Osteocyte (in vitro differentiated cells): ENCODE measurements at places on chromosomes 5 and 9. TPM values are rescaled to one million over a fixed set of nuclear protein-coding genes. Genes with fewer than 3 reads are reported as not detected.

- DNase-seq, result no peak
Measured at GRCh38 chr5:135887881-135888614, 7.6 kb downstream of the IL9 start.

DNA sequence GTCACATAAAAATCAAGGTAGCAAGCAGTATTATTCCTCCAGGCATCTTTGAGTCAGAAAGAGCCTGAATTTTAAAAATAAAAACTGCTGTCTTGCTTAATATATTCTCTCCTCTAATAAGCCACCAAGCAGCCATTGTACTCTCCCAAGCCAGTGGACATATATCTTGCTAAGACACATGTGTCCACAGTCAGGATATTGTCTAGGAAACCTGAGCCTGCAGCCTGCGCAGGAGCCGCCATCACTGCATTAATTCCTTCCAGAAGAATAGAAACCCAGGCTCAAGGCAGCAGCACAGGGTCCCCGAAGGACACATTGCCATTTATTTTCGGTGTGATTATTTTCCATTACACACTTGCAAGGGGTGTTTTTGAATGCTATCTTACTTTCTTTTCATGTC, 345.3 kb downstream of the ARHGEF28 start:
- no peak for DNase-seq

DNA sequence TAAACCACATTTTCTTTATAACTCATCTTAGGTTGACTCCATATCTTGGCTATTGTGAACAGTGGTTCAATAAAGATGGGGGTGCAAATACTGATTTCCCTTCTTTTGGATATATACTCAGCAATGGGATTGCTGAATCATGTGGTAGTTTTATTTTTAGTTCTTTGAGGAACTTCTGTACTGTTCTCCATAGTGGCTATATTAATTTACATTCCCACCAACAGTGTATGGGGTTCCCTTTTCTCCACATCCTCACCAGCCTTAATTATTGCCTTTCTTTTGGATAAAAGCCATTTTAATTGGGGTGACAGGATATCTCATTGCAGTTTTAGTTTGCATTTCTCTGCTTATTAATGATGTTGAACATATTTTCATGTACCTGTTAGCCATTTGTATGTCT, 107.7 kb upstream of the EQTN start:
- DNase-seq, result no peak

DNA sequence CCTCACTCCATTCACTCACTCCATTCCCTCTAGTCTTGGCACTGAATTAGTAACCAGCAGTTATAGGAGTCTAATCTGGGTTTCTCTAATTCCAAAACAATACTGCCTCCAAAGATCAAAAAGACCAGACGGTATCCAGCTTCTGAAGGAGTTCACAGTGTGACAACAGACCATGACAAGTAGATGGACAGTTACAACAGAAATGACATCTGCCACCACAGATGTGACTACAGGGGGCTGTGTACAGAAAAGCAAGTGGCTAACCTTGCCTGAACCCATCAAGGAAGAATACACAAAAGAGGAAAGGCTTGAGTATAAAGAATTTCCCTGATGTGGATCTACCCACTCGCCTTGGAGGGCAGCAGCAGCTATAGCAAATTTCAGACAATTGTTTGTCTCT, 112.4 kb downstream of the ACTL7B start:
- DNase-seq, result no peak

DNA sequence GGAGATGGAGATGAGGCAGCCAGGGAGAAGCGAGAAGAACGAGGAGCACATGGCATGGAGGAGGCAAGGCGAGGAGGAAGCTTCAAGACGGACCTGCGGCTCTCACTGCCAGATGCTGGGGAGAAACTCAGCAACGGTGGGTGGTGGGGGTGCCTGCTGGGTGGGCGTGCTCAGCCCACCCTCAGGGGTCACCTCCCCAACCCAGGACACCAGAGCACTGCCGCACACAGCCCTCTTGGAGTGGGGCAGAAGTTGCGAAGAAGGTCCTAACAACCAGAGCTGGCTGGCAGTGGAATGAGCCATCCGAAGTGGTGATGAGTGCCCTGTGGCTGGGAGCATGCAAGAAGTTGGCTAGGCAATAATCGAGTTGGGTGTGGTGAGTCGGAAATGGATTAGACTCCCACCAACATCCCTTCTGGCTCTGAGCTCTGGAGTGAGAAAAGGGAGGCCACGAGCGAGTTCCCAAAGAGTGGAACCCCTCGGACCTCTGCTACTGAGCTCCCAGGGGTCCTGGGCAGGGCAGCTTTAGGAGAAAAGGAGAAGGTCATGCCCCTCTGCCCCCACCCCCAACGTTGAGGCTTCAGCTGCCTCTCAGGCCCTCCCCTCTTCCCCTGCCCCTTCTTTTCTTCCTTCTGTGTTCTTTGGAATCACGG, 212.7 kb upstream of the MVB12B start:
- DNase-seq, result peak; percentile 76

- no peak for DNase-seq
Measured at GRCh38 chr9:76932265-76932664, 26.4 kb upstream of the PRUNE2 start.

- no peak for DNase-seq
Measured at GRCh38 chr9:21316860-21317259, 11.7 kb upstream of the IFNA5 start.

The SDHA gene
- 130 and 136 TPM in 2 replicates for total RNA-seq

The NTRK2 gene
- 29.4 and 30.9 TPM in 2 replicates for total RNA-seq

The ACSL6 gene
- total RNA-seq, result not detected in 2 replicates
